ENCODE measurements at places on chromosomes 7 and 10. TPM values are rescaled to one million over a fixed set of nuclear protein-coding genes. Genes with fewer than 3 reads are reported as not detected.
A peak's percentile ranks its signal among the peaks of the same experiment; 100 is the strongest.

GRCh38 chr7:29953726-29954347 is 35.8 kb downstream of the SCRN1 start:
- no peak for DNase-seq

DNA sequence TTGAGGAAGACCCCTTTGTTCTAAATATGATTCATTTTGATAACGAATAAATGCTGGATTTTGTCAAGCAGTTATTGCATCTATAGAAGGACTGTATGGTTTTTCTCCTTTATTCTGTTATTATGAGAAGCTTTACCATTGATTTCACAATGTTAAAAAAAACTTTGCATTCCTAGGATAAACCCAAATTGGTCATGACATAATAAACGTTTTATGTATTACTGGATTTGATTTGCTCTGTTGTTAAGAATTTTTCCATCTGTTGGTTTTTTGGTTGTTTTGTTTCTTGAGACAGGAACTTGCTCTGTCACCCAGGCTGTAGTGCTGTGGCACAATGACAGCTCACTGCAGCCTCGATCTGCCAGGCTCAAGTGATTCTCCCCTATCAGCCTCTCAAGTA is 2.2 kb upstream of the DNA2 start:
- DNase-seq, result no peak

DNA sequence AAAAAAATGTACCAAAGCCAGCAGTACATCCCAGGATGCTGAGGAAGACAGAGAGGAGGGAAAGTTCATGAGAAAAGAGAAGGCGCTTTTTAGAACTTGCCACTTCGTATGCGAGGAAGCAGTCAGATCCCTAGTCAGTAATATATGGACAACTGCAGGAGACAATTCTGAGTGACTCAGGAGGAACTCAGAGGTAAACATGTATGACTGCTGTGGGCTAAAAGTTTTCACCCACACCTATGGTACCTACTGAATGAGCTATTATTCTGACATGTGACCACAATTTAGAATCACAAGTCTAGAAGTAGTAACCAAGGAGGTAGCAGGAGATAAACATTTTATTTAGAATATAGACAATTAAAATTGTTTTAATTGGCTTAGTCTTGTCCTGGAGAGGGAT is 126.5 kb downstream of the ICA1 start:
- no peak for DNase-seq

DNA sequence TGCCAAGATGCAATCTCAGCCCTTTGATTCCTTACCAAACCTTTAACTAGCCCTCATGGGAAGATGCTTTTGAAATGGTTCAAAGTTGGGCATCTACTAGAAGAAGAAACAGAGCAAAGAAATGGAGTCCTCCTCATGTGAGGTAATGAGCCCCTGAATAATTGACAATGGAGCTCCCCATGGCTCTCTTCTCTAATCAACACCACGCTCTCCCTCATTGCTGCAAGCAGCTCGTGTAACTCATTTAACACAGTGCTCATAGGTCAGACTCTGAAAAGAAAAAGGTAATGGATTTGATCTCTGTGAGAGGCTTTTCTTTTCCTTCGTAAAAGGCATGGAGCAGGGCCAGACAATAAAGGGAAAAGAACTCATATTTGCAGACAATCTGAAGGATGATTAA is 312.8 kb downstream of the PHTF2 start:
- DNase-seq, result no peak

GRCh38 chr10:18554479-18554878 is 96.9 kb downstream of the NSUN6 start:
- no peak for DNase-seq

- DNase-seq, result peak; percentile 38
These were observed 196.9 kb upstream of the RHOBTB1 start for GRCh38 chr10:61140765-61141392.

DNA sequence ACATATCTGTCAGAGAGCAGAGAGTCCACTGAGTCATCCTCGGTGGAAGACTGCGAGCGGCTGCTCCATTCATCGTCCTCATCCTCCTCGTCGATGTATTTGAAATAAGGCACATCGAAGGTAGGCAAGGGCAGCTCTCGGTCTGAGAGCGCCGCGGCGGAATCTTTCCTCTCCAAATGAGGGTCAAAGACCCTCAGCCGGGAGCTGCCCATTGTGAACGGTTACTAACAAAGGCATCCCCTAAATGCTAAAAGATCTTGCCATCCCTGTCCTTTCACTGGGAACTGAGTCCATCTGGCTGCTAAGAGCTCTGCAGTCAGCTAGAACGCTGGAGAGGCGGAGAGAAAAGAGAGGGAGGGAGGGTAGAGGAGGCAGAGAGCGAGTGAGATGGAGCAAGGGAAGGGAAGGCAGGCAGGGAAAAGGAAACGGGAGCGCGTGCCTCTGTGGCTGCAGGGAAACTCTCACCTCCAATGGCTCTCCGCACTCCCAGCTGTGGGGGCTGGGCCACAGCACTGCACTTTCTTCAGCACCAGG is 163.4 kb downstream of the RAPGEF5 start:
- no peak for DNase-seq

GRCh38 chr7:87875151-87876039 is 765 bp downstream of the SLC25A40 start:
- no peak for DNase-seq

DNA sequence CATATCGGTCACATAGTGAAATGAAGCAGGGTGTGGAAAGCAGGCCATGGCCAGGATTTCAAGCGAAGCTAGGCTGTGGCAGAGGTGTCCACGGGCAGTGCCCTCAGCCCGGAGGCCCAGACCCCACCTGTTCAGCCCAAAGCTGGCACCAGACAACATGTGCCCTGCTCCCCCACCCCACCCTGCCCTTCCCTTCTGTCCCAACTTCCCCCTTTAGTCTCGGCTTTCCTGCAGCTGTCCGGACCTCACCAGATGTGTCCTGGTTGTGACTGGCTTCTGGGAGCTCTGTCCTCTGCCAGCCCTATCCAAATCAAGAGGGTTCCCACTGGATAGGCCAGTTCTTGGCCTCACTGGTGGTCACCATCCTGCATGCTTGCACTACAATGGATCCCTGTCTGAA is 37.3 kb downstream of the ADAM12 start:
- no peak for DNase-seq

DNA sequence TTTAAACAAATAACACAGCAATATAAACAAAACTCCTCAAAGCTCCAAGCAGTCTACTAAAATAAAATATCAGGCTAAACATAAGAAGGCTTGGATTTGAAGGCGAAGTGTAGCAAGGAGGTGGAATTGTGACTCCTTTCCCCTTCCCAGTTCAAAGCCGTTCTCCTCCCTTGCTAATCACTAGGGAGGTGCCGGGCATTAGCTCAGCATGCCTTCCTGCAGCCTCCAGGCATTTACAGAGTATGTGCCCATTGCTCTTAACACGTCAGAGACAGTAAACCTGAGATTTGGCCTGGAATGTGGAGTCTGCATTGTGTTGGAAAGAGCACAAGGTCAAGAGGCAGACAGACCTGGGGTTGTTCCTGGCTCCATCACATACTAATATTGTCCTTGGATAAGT is 15.6 kb downstream of the CNNM1 start:
- no peak for DNase-seq

DNA sequence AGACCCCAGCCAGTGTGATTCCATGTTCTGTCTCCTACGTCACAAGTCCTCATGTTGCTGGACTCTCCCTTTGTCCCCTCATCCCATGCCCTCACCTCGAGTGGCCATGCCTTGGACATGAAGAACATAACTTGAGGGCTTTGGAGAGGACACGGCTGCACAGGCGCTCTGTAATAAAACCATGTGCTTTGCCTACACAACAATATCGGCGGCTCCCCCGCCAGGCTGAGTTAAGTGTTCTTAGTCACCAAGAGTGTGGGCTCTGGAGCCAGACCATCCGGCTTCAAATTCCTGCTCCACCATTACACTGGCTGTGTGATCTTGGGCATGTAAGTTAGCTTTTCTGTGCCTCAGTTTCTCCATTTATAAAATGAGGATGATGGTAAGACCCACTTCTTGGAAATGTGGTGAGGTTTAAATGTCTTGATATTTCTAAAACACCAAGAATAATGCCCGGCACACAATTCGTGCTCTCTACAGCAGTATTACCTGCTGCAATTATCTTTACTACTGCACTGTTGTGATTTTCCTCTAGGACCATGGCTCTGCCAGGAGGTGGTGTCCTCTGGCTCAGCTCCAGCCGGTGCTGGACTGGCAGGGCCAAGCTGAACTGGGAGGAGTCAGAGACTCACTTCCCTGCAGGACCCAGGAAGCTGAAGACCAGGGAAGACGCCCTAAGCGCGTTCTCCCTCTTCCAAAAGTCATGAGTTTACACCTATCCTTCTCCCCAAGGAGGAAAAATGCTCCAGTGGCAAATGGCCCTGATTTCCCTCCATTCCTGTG is 15.7 kb downstream of the SLIT1 start:
- no peak for DNase-seq

DNA sequence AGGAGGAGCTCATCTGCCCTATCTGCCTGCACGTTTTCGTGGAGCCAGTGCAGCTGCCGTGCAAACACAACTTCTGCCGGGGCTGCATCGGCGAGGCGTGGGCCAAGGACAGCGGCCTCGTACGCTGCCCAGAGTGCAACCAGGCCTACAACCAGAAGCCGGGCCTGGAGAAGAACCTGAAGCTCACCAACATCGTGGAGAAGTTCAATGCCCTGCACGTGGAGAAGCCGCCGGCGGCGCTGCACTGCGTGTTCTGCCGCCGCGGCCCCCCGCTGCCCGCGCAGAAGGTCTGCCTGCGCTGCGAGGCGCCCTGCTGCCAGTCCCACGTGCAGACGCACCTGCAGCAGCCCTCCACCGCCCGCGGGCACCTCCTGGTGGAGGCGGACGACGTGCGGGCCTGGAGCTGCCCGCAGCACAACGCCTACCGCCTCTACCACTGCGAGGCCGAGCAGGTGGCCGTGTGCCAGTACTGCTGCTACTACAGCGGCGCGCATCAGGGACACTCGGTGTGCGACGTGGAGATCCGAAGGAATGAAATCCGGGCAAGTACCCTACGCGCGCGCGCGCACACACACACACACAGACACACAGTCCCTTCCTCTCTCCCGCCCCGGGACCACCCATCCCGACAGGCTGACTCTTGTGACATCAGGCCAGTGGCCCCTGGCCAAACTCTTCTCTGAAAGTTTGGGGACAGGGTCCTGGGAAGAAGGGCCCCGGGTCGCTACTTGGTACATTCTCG is 538 bp downstream of the TRIM8 start:
- peak; percentile 76 for DNase-seq

DNA sequence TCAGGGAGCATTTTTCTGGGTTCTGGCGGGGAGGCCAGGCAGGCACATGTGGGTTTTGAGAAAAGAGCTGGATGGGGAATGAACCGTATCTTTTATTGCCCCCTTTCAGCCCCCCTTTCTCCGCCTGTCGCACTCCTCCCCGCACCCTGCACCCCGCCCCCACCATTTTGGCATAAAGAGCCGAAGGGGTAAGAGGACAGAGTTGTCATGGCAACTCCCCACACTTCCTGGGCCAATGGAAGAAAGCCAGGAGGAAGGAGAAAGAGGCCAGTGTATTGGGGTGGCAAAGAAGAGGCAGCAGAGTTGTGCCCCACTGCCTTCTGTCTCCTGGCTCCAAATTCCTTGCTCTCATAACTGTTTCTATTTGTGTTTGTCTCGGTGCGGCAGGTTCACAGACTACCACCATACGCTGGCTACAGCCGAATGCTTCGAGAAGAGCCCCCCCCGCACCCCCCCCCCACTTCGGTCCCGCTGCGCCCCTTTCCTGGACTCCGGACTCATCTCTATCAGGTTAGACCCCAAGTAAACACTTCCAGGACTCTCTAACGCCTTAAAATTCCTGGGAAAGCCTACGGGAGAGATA is 3.4 kb downstream of the KCNIP2 start:
- no peak for DNase-seq

- no peak for DNase-seq
These were observed 783.8 kb downstream of the SORCS1 start for GRCh38 chr10:106380706-106381105.

- DNase-seq, result no peak
These were observed 2.5 kb downstream of the ASB13 start for GRCh38 chr10:5663692-5664427.

DNA sequence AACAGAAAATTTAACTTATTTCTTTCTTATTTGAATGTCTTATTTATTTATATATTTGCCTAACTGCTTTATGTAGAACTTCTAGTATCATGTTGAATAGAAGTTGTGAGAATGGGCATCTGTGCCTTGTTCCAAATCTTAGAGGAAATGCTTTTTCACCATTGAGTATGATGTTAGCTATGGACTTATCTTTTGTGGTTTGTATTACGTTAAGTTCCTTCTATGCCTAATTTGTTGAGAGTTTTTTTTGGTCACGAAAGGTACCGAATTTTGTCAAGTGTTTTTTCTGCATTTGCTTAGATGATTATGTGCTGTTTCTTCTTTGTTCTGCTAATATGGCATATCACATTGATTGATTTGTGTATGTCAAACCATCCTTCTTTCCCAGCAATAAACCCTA is 161.0 kb upstream of the TRIM24 start:
- no peak for DNase-seq

DNA sequence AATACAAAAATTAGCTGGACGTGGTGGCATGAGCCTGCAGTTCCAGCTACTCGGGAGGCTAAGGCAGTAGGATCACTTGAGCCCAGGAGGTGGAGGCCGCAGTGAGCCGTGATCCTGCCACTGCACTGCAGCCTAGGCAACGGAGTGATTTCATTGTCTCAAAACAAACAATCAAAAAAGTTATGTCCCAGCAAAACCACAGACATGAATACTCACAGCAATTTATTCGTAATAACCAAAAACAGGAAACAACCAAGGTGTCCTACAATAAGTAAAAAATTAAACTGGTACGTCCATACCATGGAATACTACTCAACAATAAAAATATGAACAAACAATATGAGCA is 11.6 kb upstream of the CYTH3 start:
- DNase-seq, result peak; percentile 57

DNA sequence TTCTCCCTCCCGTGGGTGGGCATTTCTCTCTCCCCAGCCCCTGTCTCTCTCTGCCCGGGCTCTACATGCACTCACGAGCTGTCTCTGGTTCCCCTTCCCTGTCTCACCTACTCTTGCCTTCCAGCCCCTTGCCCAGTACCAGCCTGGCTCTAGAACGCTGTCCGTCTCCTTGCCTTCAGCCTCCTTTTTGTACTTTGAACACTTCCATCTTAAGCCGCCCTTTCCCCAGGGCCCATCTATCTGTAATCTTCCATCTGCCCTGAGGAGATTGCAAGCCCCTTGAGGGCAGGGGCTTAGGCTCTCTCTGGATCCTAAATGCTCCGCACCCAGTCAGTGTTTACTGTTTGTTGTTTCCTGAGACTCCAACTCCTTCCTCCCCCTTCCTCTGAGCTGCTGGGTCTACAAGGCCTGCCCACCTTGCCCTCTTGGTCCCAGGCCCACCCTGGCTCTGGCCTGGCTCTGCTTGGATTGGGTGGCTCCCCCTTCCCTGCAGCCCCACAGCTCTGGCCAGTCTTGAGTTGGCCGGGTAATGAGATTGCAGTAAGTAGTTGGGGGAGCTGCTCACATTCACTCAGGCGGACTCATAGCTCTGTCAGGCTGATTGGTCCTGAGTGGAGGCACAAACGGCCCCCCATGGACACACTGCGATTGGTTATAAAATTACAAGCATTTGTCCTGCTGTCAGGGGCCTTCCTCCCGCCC is 28.3 kb downstream of the POLL start:
- no peak for DNase-seq

- no peak for DNase-seq
These were observed 24.9 kb downstream of the COL28A1 start for GRCh38 chr7:7510794-7511193.

VSTM4 gene
- 1.7 TPM for total RNA-seq

PAX4 gene
- not detected for total RNA-seq

TMEM236 gene
- total RNA-seq, result 0.14 TPM

LIPN gene
- not detected for total RNA-seq

ZNF503 gene
- total RNA-seq, result 11.6 TPM

OR9A2 gene
- total RNA-seq, result not detected

TRUB1 gene
- total RNA-seq, result 56.1 TPM

ANTXRL gene
- total RNA-seq, result not detected

Measured in Caki2 (cell line).